ENCODE measurements at places on chromosomes 11 and 22.

GRCh38 chr22:45581549-45582080, 78.9 kb downstream of the FBLN1 start:
- H3K36me3 ChIP-seq: no peaks in the 10 kb centered on the region
- no peak overlapping the region for H3K4me3 ChIP-seq
- no peak overlapping the region for H3K27ac ChIP-seq
- H3K4me1 ChIP-seq: no peaks in the 10 kb centered on the region
- H3K27me3 ChIP-seq: no peaks in the 10 kb centered on the region

DNA sequence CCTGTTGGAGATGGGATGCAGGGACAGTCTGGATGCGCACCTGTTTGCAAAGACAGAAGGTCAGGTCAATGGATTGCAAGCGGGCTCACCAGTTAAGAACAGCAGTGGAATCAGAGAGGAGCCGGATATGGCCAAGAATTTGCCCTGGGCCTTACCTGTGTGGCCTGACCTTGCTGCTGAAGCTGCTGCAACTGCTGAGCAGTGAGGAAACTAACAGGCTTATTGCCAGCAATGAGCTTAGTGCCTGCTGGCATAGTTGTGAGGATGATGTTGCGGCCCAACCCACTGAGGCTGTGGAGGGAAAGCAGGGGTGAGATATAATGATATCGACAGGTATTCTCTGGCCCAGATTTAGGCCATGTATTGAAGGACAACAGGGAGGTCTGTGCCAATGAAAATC, 30.6 kb downstream of the NFRKB start:
- H3K4me3 ChIP-seq: peak overlapping the region; percentile 19
- DNase-seq: no peak
- peaks cover 96% of the 10 kb centered on the region for H3K36me3 ChIP-seq
- no peaks in the 10 kb centered on the region for H3K27me3 ChIP-seq
- H3K4me1 ChIP-seq: peaks cover 19% of the 10 kb centered on the region

- H3K4me1 ChIP-seq: no peaks in the 10 kb centered on the region
- DNase-seq: no peak
- H3K27ac ChIP-seq: no peak overlapping the region
- no peaks in the 10 kb centered on the region for H3K27me3 ChIP-seq
Observed at GRCh38 chr22:50281957-50282356, 11.8 kb upstream of the MAPK11 start.

DNA sequence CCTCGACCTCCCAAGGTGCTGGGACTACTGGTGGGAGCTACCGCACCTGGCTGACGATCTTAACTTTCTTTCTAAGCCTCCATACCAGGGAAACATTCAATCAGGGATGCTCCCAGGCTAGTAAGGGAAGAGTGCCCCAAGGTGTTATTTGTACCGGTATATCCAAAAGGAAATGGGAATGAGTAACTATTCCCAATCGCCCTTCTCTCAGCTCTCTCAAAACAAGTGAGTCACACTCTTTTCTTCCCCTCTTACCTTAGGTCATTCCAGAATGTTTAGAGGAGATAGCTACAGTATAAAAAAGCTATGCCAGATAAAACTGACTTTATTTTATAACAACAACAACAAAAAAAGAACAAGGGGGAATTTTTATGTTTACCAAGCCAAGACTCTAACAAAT, 13.7 kb downstream of the DCDC1 start:
- no peaks in the 10 kb centered on the region for H3K27me3 ChIP-seq
- no peaks in the 10 kb centered on the region for H3K36me3 ChIP-seq
- DNase-seq: no peak
- H3K27ac ChIP-seq: no peak overlapping the region
- H3K4me3 ChIP-seq: no peak overlapping the region

GRCh38 chr22:46897246-46897623, 134.8 kb downstream of the TBC1D22A start:
- H3K27me3 ChIP-seq: no peaks in the 10 kb centered on the region
- H3K4me1 ChIP-seq: no peaks in the 10 kb centered on the region
- H3K4me3 ChIP-seq: no peak overlapping the region

DNA sequence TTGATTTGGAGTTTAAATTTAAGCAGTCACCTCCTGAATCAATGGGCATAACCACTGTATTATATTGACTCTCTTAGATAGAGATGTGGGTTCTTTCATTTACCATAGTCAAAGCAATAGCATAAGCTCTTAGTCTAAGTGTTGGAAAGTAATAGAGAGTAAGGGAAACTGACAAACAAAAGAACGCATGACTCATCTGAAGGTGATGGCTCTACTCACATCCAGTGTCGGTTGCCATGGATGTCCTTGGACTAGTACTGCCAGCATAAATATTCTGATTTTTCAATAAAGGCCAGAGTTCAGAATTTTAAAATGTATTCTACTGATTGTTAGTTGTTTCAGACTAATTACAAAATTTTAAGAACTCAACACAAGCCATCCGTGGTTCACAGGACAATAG, 444.9 kb upstream of the DDI1 start:
- no peak for DNase-seq
- H3K4me1 ChIP-seq: no peaks in the 10 kb centered on the region
- H3K4me3 ChIP-seq: no peak overlapping the region

- peaks cover 4% of the 10 kb centered on the region for H3K4me1 ChIP-seq
- H3K27ac ChIP-seq: no peak overlapping the region
- H3K27me3 ChIP-seq: no peaks in the 10 kb centered on the region
- no peaks in the 10 kb centered on the region for H3K36me3 ChIP-seq
- H3K4me3 ChIP-seq: no peak overlapping the region
Observed at GRCh38 chr11:95512177-95512576, 277.4 kb downstream of the FAM76B start.

DNA sequence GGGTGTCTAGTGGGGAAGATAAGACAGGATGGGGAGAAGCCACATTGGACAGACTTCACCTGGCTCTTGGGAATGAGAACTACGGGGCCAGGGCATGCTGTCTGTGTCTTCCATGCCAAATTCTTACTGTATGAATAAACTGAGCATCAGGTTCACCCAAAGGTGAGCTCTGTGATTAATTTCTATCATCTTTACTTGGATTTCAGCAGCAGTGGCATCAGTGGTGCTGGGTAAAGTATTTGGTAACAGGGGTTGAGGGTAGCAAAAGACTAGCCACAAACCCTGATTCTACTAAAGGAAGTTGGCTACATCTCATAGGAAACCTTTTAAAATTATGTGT, 38.8 kb downstream of the IRAG1 start:
- H3K27me3 ChIP-seq: no peaks in the 10 kb centered on the region
- DNase-seq: no peak
- no peak overlapping the region for H3K4me3 ChIP-seq

- H3K27me3 ChIP-seq: peaks cover 24% of the 10 kb centered on the region
- no peak overlapping the region for H3K27ac ChIP-seq
- no peaks in the 10 kb centered on the region for H3K36me3 ChIP-seq
- no peak overlapping the region for H3K4me3 ChIP-seq
Observed at GRCh38 chr11:134524201-134524600, 112.2 kb upstream of the B3GAT1 start.

DNA sequence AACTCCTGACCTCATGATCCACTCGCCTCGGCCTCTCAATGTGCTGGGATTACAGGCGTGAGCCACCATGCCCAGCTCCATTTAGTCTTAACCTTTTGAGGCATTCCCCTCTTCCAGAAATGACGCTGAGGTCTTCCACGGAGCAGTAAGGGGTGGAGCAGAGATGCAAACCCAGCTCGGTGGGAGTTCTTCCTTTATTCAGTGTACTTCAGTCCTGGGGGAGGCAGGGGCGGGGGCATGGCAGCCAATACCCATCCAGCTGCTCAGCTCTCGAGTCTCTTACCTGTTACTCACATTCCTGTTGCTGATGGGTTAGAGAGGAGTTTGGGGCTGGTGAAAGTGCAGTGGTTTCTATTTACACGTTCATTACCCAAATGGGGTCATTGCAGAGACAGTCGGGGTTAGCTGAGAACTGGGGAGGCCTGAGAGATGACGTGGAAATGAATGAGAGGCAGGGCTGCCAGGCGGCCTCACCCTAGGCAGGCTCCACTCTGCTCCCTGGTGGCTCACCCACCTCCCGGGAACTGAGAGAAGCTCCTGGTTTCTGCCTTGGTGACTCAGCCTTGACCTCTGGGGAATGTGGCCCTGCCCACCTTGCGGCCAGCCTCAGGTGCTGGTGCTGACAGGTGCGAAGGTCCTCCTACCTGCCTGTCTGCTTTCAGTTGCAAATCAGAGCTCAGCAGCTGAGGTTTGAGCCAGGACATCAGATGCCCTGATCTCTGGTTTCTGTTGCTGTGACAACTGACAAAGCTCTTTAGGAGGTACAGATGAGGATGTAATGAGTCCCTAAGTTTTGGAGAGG, 13.4 kb upstream of the ST14 start:
- H3K27me3 ChIP-seq: no peaks in the 10 kb centered on the region
- H3K4me3 ChIP-seq: no peak overlapping the region
- H3K4me1 ChIP-seq: peaks cover 9% of the 10 kb centered on the region
- no peak for DNase-seq

GRCh38 chr11:29847219-29847618, 169.6 kb downstream of the KCNA4 start:
- no peak for DNase-seq
- no peak overlapping the region for H3K4me3 ChIP-seq
- H3K27me3 ChIP-seq: no peaks in the 10 kb centered on the region
- H3K27ac ChIP-seq: no peak overlapping the region

DNA sequence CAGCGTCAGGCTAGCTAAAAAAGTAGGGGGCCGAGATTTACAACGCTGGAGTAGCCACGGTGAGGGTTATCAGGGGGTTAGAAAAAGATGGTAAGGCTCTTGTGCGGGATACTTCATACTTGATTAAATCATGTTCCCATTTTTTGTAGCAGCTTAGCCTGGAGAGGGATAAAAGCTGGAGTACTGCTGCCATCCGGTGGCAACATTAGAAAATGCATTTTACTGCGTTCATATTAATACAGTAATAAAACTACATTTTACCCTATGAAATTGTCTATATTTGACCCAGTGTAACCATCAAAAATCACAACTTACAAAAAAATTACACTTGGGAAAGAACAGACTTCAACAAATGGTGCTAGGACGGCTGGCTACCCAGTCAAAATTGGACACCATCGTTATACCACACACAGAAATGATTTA, 17.3 kb downstream of the RPUSD4 start:
- H3K4me3 ChIP-seq: no peak overlapping the region
- peak; percentile 41 for DNase-seq
- peaks cover 39% of the 10 kb centered on the region for H3K36me3 ChIP-seq
- H3K27me3 ChIP-seq: no peaks in the 10 kb centered on the region
- H3K27ac ChIP-seq: no peak overlapping the region
- H3K4me1 ChIP-seq: peaks cover 1% of the 10 kb centered on the region

GRCh38 chr11:103530257-103530656, 421.0 kb downstream of the DYNC2H1 start:
- no peak overlapping the region for H3K4me3 ChIP-seq
- DNase-seq: no peak
- H3K27me3 ChIP-seq: no peaks in the 10 kb centered on the region
- H3K4me1 ChIP-seq: no peaks in the 10 kb centered on the region

DNA sequence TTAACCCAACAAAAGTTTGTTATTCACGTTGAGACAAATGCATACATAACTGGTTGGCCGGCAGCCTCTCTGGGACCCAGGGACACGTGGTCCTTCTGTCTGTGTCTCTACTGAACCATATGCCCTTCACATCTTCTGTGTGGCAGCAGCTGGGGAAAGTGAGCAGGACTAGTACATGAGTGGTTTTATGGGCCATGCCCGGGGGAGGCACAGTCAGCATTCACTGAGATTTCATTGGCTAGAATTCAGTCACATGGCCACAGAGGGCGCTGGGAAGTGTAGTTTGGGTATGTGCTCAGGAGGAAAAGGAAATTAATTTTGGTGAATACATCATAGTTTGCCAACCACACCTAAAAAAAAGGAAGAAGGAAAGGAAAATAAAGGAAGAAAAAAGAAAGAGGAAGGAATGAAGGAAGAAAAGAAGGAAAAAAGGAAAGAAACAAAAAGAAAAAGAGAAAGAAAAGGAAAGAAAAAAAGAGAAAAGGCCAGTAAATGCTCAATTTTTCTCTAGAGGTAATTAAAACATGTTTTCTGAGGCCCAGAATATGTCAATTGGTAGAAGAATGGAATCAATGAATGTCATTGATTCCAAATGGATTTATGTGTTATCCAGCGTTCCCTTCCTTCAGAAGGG, 55.9 kb upstream of the KIRREL3 start:
- H3K4me1 ChIP-seq: no peaks in the 10 kb centered on the region
- H3K4me3 ChIP-seq: no peak overlapping the region
- DNase-seq: no peak
- H3K36me3 ChIP-seq: no peaks in the 10 kb centered on the region
- no peaks in the 10 kb centered on the region for H3K27me3 ChIP-seq

DNA sequence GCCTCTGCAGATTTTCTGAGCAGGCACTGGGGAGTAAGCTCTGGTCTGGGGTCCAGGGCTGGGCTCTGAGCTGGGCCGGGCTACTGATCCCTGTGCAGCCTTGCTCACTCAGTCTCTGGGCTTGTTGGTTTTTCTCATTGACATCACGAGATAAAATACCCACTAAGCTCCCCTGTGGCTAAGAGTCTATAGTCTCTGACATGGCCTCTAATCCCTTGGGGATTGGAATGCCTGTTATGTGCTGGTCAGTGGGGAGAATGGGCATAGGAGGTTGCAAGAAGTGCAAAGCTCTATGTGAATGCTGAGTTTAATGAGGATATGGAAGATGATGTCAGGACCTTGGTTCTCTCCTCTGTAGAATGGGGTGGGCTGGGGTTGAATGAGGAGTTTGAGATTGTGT, 23.3 kb downstream of the ELF5 start:
- H3K4me3 ChIP-seq: no peak overlapping the region
- peaks cover 7% of the 10 kb centered on the region for H3K4me1 ChIP-seq
- H3K27me3 ChIP-seq: peaks cover 7% of the 10 kb centered on the region
- no peaks in the 10 kb centered on the region for H3K36me3 ChIP-seq
- peak; percentile 24 for DNase-seq

GRCh38 chr11:5665051-5665570, 19.8 kb downstream of the TRIM5 start:
- no peak for DNase-seq
- H3K27ac ChIP-seq: no peak overlapping the region
- H3K4me1 ChIP-seq: no peaks in the 10 kb centered on the region
- no peak overlapping the region for H3K4me3 ChIP-seq

DNA sequence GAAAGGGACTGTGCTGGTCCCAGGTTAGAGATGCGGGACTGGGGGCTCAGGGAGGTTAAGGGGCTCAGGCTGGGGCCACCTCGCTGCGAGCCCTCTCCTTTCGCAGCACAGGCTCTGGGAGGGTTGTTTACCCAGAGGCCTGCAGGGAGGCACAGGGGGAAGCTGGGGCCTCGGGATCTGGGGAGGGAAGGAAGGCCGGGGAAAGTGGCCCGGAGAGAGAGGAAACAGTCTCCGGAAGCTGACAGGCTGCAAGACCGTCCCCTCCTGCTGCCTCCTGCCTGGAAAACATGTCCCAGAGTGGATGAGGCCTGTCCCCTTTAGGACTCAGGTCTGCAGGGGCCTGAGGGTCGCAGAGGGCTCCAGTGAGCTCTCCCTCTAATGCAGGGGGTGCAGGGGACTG, 45.4 kb downstream of the MYO7A start:
- H3K36me3 ChIP-seq: no peaks in the 10 kb centered on the region
- H3K27ac ChIP-seq: no peak overlapping the region
- peaks cover 39% of the 10 kb centered on the region for H3K4me1 ChIP-seq
- H3K4me3 ChIP-seq: no peak overlapping the region
- DNase-seq: no peak
